ENCODE measurements at places on chromosomes 6 and 20. TPM values are rescaled to one million over a fixed set of nuclear protein-coding genes. Genes with fewer than 3 reads are reported as not detected.

- no peaks in the 10 kb centered on the region for H3K4me1 ChIP-seq
- H3K27ac ChIP-seq, result no peak overlapping the region
- H3K4me3 ChIP-seq, result no peak overlapping the region
- DNase-seq, result no peak
Observed at GRCh38 chr6:106048336-106048735, 37.8 kb upstream of the PRDM1 start.

DNA sequence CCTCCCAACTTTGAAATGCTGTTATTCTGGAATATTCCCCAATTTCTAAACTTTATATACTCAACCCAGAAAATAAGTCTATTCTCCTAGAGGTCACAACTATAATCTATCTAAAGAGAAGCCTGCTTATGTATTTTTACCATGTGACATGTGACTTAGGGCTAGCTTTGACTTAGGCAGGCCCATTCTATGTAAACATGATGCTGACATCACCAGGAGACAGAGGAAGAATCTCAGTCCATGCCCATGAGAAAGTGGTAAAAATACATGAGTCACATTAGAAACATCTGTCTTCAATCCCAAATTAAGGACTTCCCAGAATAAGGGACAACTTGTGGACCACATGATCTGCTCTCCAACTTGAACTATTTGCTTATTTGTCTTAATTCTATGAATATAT, 113.6 kb upstream of the ID4 start:
- no peak overlapping the region for H3K27ac ChIP-seq
- H3K4me3 ChIP-seq, result no peak overlapping the region
- DNase-seq, result no peak
- no peaks in the 10 kb centered on the region for H3K36me3 ChIP-seq

- H3K27ac ChIP-seq, result no peak overlapping the region
- no peaks in the 10 kb centered on the region for H3K27me3 ChIP-seq
- DNase-seq, result no peak
- H3K36me3 ChIP-seq, result no peaks in the 10 kb centered on the region
- no peak overlapping the region for H3K4me3 ChIP-seq
- no peaks in the 10 kb centered on the region for H3K4me1 ChIP-seq
Observed at GRCh38 chr20:15098351-15098750, 760.9 kb upstream of the FLRT3 start.

DNA sequence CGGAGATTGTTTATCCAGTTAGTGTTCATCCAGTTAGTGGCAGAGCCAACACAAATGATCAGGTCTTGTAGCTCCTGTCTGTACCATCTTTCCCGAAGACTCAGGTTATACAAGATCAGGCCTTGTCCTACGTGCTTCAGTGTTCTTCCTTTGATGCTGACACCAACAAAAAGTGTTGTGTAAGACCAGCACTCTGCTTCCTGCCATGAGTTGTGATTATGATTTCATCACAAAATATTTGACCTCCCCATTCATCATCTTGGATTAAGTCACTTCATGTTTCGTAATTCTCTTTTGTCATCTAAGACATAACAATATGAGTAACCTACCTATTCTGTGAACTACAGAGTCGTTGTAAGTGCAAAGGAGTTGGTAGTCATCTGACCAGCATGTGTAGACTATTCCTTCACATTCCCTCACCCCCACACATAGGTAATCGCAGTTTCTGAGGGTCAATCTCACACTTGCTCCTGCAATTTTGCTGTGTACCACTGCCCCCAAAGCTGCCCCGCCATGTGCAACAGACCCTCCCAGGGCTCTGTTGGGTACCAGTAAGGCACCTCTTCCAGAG, 135.6 kb upstream of the SLC22A23 start:
- H3K4me1 ChIP-seq, result no peaks in the 10 kb centered on the region
- H3K4me3 ChIP-seq, result no peak overlapping the region
- H3K27me3 ChIP-seq, result no peaks in the 10 kb centered on the region
- no peak overlapping the region for H3K27ac ChIP-seq
- no peaks in the 10 kb centered on the region for H3K36me3 ChIP-seq
- DNase-seq, result no peak

GRCh38 chr6:17892097-17892686, 95.2 kb downstream of the KIF13A start:
- H3K4me1 ChIP-seq, result no peaks in the 10 kb centered on the region
- no peak overlapping the region for H3K4me3 ChIP-seq
- H3K27ac ChIP-seq, result no peak overlapping the region
- no peak for DNase-seq

- no peaks in the 10 kb centered on the region for H3K27me3 ChIP-seq
- no peaks in the 10 kb centered on the region for H3K4me1 ChIP-seq
- no peaks in the 10 kb centered on the region for H3K36me3 ChIP-seq
Observed at GRCh38 chr20:50815162-50815989, 20.5 kb downstream of the BCAS4 start.

DNA sequence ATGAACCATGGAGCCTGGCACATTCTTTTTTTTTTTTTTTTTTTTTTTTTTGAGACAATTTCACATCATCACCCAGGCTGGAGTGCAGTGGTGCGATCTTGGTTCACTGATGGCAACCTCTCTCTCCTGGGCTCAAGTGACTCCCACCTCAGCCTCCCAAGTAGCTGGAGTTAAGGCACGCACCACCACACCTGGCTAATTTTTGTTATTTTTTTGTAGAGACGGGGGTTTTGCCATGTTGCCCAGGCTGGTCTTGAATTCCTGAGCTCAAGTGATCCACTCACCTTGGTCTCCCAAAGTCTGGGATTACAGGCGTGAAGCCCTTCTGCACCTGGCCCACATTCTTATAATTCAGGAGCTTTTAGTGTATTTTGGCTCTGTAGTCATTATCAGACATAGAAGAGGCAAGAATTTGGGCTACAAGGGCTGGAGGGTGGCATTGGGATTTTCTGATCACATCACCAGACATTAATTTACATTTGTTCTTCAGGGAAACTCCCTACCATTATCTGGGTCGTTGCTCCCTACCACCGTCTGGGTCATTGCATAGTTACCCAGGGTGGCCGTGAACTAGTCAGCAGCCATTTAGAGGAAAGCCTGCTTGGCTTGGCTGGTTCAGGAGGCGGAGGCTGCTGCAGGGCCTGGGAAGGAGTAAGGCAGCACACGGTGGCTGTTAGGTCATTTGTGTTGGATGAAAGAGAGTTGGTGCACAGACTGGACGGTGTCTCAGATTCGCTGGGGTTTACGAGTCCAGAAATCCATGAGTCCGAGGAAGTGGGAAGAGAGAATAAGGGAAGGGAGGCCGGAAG, 17.6 kb downstream of the ARID1B start:
- no peaks in the 10 kb centered on the region for H3K4me1 ChIP-seq
- DNase-seq, result no peak
- H3K27ac ChIP-seq, result no peak overlapping the region
- H3K36me3 ChIP-seq, result no peaks in the 10 kb centered on the region

GRCh38 chr6:64890609-64891008, 816.4 kb downstream of the EYS start:
- H3K4me3 ChIP-seq, result no peak overlapping the region
- H3K4me1 ChIP-seq, result no peaks in the 10 kb centered on the region
- no peaks in the 10 kb centered on the region for H3K27me3 ChIP-seq

DNA sequence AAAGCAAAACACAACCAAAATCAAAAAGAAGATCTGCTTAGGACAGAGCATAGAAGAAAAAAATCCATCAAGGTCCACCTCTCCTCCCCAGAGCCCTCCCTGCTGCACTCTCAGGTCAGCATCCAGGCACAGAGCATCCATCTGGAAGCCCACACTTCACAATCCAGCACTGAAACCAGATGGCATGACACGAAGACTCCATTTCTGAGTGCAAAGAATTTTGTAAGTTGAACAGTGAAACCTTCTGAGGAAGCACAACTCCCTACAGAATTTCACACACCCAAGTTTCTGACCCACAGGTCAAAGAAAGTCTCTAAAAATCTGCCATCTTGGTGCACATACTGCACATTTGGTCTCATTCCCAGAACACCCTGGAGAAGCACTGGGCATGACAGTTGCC, 128.8 kb upstream of the STXBP5 start:
- no peak for DNase-seq
- H3K27ac ChIP-seq, result no peak overlapping the region
- no peaks in the 10 kb centered on the region for H3K27me3 ChIP-seq
- no peaks in the 10 kb centered on the region for H3K4me1 ChIP-seq
- no peaks in the 10 kb centered on the region for H3K36me3 ChIP-seq

GRCh38 chr20:48431653-48432493, 395.9 kb downstream of the PREX1 start:
- no peak overlapping the region for H3K27ac ChIP-seq
- no peaks in the 10 kb centered on the region for H3K36me3 ChIP-seq
- no peaks in the 10 kb centered on the region for H3K4me1 ChIP-seq
- no peak overlapping the region for H3K4me3 ChIP-seq
- H3K27me3 ChIP-seq, result no peaks in the 10 kb centered on the region

DNA sequence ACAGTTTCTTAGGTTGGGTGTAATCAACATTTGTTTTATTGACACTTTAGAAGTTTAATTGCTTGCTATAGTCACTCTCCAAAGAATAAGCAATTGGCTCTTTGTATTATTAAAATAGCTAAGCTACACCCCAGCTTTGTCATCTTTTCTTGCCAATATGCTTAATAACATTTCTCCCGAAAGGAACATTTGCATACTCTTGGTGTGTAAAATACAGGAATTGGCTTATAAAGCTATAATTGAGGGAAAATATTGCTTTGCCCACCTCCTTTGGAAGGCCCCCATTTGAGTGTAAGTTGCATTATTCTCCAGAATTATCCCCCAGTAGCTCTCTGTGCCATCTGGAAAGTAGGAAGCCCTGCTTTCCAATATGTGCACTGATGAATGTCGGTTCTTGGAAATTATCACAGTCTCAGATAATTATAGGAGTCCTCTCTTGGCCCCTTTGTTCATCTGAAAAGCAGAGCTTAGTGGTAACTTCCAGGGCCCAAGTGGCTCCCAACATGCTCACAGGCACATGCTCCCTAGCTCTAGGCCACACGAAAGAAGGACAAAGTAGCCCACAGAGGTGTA, 92.4 kb upstream of the B3GAT2 start:
- DNase-seq, result no peak
- H3K36me3 ChIP-seq, result no peaks in the 10 kb centered on the region
- H3K27me3 ChIP-seq, result no peaks in the 10 kb centered on the region
- no peak overlapping the region for H3K27ac ChIP-seq
- no peaks in the 10 kb centered on the region for H3K4me1 ChIP-seq
- H3K4me3 ChIP-seq, result no peak overlapping the region

- H3K4me3 ChIP-seq, result no peak overlapping the region
- no peak overlapping the region for H3K27ac ChIP-seq
- H3K36me3 ChIP-seq, result no peaks in the 10 kb centered on the region
Observed at GRCh38 chr6:46281110-46281509, 110.3 kb upstream of the ENPP5 start.

DNA sequence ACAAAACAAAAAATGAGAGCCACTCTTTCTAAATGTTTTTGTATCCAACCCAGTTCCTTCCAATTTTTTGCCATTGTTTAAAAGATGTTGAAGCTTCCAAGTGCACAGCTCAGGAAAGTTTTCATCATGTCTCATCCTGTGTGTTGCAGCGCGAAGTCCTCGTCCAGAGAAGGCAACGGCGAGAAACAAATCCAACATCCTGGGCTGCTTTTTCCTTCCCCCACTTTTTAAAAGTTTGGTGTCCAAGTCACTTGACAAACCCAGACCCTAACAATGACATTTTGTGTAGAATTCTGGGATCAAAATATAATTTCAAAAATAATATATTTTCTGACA, 92.3 kb downstream of the ANKRD60 start:
- H3K36me3 ChIP-seq, result no peaks in the 10 kb centered on the region
- H3K4me3 ChIP-seq, result no peak overlapping the region
- no peaks in the 10 kb centered on the region for H3K4me1 ChIP-seq
- no peaks in the 10 kb centered on the region for H3K27me3 ChIP-seq

DNA sequence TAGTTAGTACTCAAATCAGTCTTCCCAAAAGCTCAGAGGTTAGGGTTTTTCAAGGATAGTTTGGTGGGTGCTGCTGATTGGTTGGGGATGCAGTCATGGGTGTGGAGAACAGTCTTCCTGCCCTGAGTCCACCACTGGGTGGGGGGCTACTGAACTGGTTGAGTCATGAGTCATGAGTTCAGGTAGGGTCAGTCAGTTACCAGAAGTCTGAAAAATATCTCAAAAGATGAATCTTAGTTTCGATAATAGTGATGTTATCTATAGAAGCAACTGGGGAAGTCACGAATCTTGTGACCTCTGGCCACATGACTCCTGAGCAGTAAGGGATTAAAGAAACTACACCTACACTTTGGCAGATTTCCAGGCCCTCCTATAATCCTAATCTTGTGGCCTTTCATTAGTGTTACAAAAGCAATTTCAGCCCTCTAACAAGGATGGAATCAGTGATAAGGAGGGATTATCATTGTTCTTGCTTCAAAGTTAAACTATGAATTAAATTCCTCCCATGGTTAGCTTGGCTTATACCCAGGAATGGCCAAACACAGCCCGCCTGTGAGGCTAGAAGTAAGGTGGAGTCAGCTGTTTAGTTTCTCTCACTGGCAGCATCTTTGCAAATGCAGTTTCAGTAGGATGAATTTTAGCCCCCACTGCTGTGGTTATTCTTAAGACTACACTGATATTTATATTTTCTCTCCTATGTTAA, 33.3 kb upstream of the NKAIN2 start:
- no peak overlapping the region for H3K4me3 ChIP-seq
- H3K27me3 ChIP-seq, result no peaks in the 10 kb centered on the region
- H3K36me3 ChIP-seq, result no peaks in the 10 kb centered on the region
- H3K27ac ChIP-seq, result no peak overlapping the region

- H3K27ac ChIP-seq, result no peak overlapping the region
- H3K4me3 ChIP-seq, result no peak overlapping the region
- no peaks in the 10 kb centered on the region for H3K36me3 ChIP-seq
- H3K4me1 ChIP-seq, result no peaks in the 10 kb centered on the region
- DNase-seq, result no peak
Observed at GRCh38 chr20:17023036-17023435, 203.8 kb upstream of the PCSK2 start.

DNA sequence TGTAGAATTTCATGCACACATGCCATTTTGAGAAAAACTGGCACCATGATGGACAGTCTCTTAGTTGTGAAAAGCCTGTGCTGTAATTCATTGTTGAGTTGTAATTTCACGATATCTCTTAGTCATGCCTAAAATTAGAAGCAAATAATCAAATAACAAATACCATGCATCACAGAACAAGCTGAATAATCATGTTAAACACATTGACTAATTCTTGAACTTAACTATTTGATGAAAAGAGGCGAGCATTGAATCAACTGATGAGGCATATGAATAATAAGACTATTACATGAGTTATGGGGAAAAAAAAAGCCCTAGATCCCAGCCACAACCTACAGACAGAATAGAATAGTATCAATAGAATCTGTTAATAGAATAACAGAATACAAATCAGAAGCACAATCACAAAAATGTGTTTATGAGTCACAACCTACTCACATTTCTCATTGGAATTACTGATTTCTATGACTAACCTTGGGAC, 14.2 kb upstream of the RNF217 start:
- H3K27ac ChIP-seq, result no peak overlapping the region
- no peak overlapping the region for H3K4me3 ChIP-seq
- H3K36me3 ChIP-seq, result no peaks in the 10 kb centered on the region
- no peaks in the 10 kb centered on the region for H3K27me3 ChIP-seq

DNA sequence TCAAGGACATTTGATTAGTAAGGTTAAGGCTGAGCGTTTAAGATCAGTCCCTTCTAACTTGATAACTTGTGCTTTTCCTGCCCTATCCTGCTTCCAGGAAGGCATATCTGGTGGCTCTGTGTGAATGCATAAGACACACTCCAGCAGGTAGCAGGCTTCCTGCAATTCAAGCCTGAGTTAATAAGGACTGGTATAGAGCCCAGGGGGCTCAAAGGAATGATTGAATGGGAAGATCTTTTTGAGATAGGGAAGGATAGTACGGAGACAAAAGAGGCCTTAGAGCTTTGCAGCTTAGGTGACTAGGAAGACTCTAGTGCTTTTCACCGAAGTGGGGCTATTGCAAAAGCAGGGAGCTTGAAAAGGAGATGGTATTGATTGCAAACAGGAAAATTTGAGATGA, 307.1 kb downstream of the GRIK2 start:
- H3K4me1 ChIP-seq, result no peaks in the 10 kb centered on the region
- no peak for DNase-seq
- no peak overlapping the region for H3K4me3 ChIP-seq

Gene PGC
- total RNA-seq, result 1.7 TPM

Gene STMND1
- total RNA-seq, result 1.8 TPM

Gene MYL9
- 49.3 TPM for total RNA-seq
